Jurkat, Clone E6-1 (cell line): ENCODE measurements at places on chromosomes 13 and 19.

GRCh38 chr19:45825917-45826893 is 11.1 kb upstream of the RSPH6A start:
- DNase-seq = no peak

DNA sequence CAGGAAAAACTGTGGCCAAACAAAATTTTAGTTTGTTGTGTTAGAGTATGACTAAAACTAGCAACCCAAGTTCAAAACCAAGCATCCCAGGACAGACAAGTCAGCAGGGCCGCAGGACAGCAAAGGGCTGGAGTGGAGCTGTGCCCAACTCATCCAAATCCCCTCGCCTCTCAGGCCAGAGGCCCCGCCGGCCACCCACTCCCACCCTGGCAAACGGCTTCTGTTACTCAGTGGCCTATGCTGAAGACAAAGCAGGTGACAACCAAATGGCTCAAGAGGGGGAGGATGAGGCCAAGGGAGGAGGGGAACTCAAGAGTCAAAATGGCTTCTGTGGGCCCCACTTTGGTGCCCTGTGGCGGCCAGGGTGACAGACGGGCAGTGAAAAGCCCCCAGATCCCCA is 69.7 kb downstream of the SLC7A1 start:
- DNase-seq = no peak

DNA sequence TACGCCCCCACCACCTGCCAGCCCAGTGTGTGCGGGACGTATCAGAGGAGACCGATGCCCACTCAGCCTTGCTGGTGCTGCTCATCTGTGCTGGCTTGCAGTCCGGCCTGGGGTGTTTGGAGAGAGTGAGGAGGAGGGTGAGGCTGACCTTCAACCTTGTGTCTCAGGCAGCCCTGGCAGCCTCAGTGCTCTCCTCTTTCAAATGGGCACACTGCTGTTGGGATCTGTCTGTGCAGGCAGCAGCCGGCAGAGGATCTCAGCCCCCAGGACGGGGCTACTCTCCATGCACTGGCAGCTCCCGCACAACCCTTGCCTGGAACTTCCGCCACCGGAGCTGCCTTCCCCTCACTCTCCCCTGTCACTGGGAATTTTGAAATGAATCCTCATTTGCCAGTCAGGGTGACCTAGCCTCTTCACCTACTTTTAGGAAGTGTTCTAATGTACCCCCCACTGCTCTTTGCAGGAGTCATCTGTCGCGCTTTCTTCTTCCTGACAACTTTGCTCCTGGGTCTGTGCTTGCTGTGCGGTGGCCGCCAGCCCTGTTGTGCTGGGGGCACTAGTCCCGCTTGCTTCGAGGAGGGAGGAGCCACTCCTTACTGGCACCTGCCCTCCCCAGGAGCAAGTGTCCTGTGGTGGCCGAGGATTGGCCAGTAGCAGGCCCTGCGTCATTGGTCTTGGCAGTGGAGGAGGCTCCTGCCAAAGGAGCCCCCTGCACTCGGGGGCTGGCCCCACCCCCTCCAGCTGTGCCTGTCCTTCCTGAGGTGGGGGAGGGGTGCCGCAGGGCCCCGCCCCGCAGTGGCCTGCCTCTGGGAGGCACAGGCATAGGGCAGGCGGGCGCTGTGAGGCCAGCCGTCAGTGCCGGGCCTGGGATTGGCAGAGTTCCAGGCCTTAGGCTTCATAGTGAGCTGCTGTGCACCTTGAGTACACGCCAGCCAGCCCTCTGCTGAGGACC is 53.4 kb downstream of the TSSK6 start:
- no peak for DNase-seq

DNA sequence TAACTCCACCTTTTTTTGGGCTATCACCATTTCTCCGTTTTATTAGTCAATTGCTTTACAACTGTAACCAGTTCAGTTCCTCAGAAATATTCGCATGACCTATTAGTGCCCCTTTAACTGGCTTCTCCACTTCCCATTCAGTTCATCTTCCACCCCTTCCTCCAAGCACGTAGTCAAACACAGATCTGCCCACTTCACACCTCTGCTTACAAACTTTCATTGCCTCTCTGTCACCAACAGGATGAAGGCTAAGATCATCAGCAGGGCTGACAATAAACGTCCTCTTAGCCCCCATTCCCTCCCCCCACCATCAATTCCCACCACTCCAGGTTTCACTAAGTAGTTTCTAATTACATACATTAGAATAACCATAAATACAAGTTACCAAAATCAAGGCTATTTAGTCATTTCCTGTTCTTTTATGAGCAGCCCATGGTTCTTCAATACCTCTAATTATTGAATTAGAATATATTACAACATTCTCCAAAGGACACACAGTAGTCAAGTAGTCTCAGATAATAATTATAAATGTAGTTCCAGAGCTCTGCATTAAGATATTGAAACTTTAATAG is 95.7 kb downstream of the SPRY2 start:
- no peak for DNase-seq
